Common myeloid progenitor, CD34-positive (primary cell): ENCODE measurements at places on chromosomes 1 and 21.

DNA sequence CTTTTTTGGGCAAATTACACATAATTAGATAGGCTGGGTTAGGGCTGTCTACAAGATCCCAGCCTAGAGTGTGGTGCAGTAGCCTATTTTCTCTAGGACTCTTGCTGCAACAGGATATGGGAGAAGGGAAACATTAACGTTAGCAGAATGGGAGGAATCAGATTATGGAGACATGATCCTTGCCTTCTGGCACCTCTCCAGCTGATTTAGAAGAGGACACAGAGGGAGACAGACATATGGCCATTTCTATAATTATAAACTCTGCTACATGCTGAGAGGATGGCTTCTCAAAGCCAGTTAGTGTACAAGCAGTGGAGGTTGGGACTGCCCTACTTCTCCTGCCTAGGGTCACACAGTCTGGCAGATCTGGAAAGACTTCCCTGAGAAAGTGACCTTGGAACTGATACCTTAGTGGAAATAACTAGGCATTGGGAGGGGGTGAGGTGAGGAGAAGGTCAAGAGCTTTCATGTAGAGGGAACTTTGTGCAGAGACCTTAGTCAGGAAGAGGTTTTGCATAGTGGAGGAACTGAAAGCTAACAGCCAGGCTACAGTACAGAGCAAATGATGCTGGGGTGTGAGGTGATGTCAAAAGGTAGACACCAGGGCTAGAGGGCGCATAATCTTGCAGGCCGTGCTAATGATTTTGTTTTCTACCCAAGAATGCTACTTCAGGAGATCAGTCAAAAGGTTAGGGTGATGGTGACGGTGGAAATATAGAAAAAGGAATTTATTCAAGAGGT lies 1.2 kb upstream of the CD1D start:
- peak; percentile 17 for DNase-seq

DNA sequence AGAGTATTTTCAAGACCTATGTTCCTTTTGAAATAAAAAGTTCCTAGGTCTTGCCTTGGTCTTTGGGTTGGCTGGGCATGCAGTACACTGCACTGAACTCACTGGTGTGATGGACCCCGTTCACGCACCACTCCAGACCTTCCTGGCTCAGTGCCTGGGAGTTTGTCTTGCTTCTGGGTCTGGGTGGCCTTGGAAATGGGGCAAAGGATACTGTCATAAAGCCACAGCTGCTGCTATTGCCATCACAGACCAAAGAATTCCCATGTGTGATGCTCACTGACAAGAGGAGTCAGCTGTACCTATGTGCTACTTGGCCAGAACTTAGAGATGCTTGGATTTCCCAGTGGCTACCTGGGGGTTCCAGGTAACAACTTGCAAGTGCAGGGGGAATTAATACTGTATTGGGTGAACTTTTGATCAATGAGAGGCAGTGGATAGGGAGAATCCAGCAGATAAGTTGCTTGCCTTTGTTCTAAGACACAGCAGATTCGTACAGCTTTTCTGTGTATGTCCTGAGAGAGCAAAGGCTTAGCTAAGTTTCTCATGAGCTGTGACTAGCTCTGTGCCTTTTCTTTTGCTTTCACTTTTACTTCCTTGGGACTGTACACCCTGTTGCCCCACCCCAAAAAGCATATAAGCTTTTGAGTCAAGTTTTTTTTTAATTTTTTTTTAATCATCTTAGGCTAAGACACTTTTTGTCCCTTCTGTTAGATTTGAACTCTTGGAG lies 115.3 kb downstream of the RUNX1 start:
- DNase-seq = peak; percentile 62

DNA sequence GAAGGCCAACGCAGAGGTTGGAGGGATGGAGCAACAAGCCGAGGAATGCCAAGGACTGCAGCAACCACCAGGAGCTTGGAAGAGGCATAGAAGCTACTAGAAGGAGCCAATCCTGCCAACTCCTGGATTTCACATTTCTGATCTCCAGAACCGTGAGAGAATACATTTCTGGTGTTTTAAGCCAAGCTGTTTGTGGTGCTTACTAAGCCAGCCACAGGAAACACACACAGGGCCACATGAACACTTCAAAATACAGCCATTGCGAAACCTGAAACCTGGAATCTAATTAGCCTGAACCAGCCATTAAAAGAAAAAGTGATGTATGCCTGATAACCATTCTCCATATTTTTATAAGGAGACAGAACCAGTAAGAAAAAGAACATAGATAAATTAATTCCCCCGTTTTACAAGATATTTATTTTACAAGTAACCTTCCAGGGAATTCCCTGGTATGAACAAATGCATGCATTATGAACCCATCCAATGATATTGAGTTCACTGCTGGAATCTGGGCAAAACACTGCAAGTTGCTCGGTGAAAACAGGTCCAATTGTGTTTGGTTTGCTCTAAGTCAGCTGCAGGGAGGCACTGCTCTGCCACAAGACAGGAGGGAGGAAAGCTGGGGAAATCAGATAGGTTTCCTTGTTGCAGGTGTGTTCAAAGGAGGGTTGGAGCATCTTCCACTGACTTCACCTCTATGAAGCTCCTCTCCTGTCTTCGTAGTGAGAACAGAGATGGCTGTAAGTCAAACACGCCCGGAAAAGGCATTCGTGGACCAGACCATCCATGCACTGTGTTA lies 70.2 kb downstream of the ETS2 start:
- peak; percentile 62 for DNase-seq

DNA sequence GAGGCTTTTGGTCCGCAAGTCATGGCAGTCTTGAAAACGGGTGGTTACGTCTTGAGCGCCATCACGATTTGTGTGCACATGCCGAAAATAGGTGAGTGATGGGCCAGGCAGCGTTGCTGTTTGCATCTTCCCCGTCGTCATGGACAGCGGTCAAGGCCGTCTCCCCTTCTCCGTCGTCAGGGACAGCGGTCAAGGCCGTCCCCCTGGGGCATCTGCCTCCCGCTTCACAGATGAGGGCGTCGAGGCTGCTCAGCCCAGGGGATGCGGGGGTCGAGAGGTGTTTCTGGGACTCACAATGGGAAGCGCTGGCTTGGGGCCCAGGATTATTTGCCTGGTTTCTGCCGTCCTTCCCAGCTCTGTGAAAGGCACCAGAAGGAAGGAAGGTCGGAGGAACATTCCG lies 162.2 kb downstream of the PRDM16 start:
- no peak for DNase-seq

DNA sequence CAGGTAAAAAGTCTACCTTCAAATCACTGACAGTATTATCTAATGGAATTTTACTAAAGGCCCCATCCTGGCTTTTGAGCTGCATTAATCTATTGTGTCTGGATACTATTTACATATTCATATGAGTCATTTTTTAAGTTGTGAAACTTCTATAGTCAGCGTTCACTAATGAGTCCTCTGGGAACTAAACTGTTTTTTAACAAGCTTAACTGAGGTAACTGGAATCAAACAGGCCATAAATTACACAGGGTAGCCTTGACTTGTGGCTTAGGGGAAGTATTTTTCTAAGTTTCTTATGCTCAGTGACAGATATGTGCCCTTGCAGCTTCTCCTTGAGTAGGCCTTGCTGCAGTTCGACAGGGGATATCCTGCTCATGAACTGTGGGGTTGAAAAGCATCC lies 68.8 kb downstream of the JMJD4 start:
- no peak for DNase-seq
